ENCODE measurements at places on chromosomes 4 and X. TPM values are rescaled to one million over a fixed set of nuclear protein-coding genes. Genes with fewer than 3 reads are reported as not detected.

NDNF gene
- total RNA-seq = 0.34 TPM

PAGE2B gene
- total RNA-seq = not detected

UGT2B10 gene
- not detected for total RNA-seq

DGAT2L6 gene
- not detected for total RNA-seq

EGFL6 gene
- not detected for total RNA-seq

ANOS1 gene
- 15.3 TPM for total RNA-seq

POF1B gene
- total RNA-seq = not detected

ENPEP gene
- total RNA-seq = 0.67 TPM

EMCN gene
- not detected for total RNA-seq

TAPT1 gene
- total RNA-seq = 25.3 TPM

DUX4 gene
- total RNA-seq = not detected

TMEM156 gene
- total RNA-seq = 0.59 TPM

FAT4 gene
- 8.0 TPM for total RNA-seq

SERPINA7 gene
- total RNA-seq = not detected

GLUD2 gene
- 0.53 TPM for total RNA-seq

TMPRSS11A gene
- total RNA-seq = not detected

CDKL2 gene
- total RNA-seq = 4.7 TPM

FGFBP1 gene
- not detected for total RNA-seq

PCDH10 gene
- 12.5 TPM for total RNA-seq

INTS6L gene
- total RNA-seq = 8.7 TPM

PNMA3 gene
- 0.93 TPM for total RNA-seq

GPR173 gene
- 8.1 TPM for total RNA-seq

RHOXF2B gene
- not detected for total RNA-seq

LAGE3 gene
- 20.1 TPM for total RNA-seq

SOWAHB gene
- total RNA-seq = 6.8 TPM

RBBP7 gene
- total RNA-seq = 86.1 TPM

PWWP3B gene
- 3.1 TPM for total RNA-seq

CCSER1 gene
- total RNA-seq = 2.2 TPM

SHROOM2 gene
- total RNA-seq = 15.9 TPM

PPP2R2C gene
- 1.1 TPM for total RNA-seq

ZAR1 gene
- total RNA-seq = not detected

PABPC5 gene
- total RNA-seq = 2.4 TPM

STATH gene
- total RNA-seq = not detected

LINC00632 gene
- 318 TPM for total RNA-seq

SMIM31 gene
- total RNA-seq = not detected

ADH1B gene
- not detected for total RNA-seq

STK32B gene
- 2.9 TPM for total RNA-seq

PRDM5 gene
- 5.3 TPM for total RNA-seq

TMSB15A gene
- 0.46 TPM for total RNA-seq

KCND1 gene
- total RNA-seq = 5.6 TPM

ZNF330 gene
- total RNA-seq = 32.1 TPM

TRIM2 gene
- 51.8 TPM for total RNA-seq

Data from astrocyte (in vitro differentiated cells and primary cell).